ENCODE measurements at places on chromosomes 5 and 9.
A peak's percentile ranks its signal among the peaks of the same experiment; 100 is the strongest.

DNA sequence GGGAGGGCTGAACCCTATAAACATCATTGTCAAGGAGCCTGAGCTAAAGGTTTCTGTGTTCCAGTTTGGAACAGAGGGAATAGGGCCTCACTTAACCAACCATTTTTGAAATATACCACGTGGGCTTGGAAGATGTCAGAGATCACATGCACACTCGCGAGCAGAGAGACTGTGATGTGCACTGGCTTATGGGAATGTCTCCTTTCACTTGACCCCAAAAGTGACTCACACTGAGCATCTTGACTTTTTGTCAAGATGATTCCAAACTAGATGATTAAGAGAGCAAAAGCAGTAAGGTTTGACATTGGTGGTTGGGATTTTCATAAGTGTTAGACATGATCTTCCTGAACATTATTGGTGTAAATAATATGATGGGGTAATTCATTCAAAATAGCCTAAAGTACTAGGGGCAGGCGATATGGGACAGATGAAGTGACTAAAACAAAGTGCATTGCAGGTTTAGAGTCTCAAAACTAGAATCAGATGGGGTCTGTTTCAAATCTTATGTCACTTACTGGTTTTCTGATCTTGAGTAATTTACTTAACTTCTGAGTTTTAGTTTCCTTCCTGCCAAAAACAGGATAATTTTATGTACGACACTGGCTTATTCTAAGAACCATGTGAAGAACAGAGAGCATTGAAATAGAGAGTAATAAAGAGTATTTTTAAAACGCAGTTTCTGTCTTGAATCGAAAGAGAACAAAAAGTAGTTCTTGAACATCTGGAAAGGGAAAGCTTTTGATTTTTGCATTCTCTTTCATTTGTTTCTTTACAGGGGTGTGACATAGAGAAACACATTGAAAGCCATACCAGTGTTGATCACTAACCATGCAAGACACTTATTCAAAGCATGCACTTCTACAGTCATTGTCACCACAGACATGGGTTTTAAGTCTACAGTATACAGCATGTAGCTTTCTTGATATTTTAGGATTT is 383.0 kb downstream of the DIRAS2 start:
- no peak for DNase-seq

GRCh38 chr9:123116036-123116435 is 82.6 kb downstream of the GPR21 start:
- no peak for DNase-seq

DNA sequence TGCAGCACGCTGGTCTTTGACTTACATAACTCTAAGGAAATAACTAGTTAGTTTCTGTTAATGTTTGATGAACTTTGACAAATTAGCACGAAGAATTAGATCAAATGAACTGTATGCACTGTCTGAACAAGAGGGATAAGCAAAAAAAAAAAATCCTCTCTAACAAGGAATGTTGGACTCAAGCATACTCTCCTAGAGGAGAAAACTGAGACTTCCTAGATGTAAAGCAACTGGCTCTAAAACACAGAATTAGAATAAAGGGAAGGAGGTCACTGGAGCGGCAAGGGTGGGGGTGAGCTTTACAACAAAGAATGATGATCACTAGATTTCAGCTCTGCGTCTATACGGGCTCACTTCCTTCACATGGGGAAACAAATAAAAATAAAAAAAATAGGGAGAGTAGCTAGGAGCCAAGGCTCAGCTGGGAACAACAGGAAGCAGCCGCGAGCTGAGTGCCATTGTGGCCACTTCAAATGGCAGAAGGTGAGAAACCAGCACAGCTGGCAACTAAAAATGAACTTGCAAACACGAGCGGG is 48.7 kb upstream of the CEMIP2 start:
- DNase-seq = no peak

DNA sequence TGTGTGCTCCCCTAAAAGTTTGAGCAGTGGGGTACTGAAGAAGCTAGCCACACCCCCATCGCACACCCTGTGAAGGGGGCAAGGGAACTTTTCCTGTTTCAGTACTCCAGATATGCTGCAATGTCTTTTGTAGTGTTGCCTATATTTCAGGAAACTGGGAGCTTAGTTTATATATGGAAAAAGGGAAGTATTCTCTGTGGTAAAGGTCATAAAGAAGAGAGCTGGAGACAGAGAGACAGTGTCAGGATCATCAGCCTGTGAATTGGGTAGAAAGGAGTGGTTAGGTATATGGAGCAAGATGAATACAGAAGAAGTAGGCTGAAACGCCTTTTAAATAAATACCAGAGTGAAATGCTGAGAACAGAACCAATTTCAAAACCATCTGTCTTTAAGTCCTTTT is 82.2 kb upstream of the C9orf72 start:
- no peak for DNase-seq

- no peak for DNase-seq
Measured at GRCh38 chr9:24502206-24502937, 43.3 kb downstream of the IZUMO3 start.

- peak; percentile 95 for DNase-seq
Measured at GRCh38 chr9:127968700-127969383, 11.9 kb downstream of the EEIG1 start.

DNA sequence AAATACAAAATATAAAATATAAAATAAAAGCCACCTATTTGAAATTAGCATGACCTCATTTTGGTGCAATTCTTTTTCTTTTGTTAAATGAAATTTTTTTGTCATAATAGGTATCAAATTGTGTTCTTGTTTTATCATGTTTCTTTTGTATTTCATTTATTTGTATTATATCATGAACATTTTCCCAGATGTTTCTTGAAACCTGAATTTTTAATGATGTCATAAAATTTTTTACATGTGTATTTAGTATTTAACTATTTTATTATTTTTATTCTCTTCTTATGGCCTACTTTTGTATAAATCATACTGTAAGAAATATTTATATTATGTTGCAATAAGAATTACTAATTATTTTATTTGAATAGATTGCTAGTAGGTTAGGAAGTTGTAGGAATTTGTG is 361.7 kb downstream of the TMEM161B start:
- no peak for DNase-seq

All from fibroblast of upper back skin (primary cell).